ENCODE measurements at places on chromosomes 5 and 9.

DNA sequence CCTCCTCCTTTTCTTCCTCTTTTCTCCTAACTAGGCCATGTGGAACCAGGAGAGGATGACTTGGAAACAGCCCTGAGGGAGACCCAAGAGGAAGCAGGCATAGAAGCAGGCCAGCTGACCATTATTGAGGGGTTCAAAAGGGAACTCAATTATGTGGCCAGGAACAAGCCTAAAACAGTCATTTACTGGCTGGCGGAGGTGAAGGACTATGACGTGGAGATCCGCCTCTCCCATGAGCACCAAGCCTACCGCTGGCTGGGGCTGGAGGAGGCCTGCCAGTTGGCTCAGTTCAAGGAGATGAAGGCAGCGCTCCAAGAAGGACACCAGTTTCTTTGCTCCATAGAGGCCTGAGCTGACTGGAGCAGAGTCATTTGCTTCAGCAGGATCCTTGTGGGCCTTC, 13.7 kb downstream of the NUDT2 start:
- DNase-seq: no peak

DNA sequence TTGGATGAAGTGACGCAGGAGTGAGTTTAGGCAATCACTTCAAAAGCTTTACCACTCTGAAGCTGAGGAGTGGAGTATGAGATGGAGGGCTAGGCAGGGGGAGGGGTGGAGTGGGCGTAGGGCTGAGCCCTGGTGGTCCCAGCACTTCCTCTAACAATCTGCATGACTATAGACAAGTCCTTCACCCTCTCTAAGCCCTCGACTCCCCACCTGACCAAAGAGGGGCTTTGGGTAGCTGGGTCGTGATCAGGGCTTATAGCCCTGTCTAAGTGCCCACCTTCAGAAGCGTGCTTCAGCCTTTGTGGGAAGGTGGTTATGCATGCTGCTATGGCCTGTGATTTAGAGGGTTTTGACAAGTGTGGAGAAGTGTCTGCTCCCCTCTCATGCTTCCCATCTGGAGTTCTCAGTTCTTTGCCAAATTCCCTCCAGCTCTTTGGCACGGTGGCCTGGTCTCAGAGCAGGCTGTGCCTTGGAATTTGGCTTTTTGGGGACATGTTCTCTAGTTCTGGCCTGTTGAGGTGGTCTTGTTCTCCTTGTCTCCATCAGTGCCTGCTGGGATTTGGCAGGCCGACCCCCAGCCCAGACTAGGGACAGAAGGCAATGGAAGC, 53.0 kb downstream of the ACTBL2 start:
- DNase-seq: no peak

- peak; percentile 42 for DNase-seq
Observed at GRCh38 chr5:1133510-1134201, 21.8 kb upstream of the SLC12A7 start.

GRCh38 chr9:137082925-137083290, 3.9 kb upstream of the MAN1B1 start:
- DNase-seq: no peak

GRCh38 chr5:114007678-114008077, 354.2 kb upstream of the KCNN2 start:
- DNase-seq: no peak

- no peak for DNase-seq
Observed at GRCh38 chr5:141672071-141672840, 9.8 kb downstream of the ARAP3 start.

DNA sequence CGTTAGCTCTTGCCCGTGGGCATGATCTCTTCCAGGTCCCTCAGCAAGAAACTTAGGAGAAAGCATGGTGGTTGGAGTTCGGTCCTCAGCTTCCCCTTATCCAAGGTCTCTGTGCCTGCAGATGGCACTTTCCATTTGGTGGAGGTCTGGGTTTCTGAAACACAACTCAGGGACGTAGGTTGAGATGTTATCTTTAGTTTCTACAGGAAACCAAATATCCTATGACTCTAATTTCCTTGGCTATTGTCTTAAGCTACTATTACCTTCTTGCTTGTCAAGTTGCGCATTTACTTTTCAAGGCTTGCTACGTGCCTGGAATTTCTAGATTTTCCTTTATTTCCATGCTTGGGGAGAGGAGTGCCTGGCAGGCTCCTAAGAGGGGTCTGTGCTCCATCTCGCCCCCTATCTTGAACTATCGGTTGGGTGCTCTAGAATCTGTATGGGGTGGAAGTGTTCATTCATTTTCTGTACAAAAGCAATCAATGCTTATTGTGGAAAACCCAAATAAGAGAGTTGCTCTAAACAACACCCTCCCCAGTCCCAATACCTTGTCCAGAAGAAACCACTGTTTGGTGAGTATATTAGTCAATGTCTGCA, 32.9 kb upstream of the KCNIP1 start:
- DNase-seq: no peak

DNA sequence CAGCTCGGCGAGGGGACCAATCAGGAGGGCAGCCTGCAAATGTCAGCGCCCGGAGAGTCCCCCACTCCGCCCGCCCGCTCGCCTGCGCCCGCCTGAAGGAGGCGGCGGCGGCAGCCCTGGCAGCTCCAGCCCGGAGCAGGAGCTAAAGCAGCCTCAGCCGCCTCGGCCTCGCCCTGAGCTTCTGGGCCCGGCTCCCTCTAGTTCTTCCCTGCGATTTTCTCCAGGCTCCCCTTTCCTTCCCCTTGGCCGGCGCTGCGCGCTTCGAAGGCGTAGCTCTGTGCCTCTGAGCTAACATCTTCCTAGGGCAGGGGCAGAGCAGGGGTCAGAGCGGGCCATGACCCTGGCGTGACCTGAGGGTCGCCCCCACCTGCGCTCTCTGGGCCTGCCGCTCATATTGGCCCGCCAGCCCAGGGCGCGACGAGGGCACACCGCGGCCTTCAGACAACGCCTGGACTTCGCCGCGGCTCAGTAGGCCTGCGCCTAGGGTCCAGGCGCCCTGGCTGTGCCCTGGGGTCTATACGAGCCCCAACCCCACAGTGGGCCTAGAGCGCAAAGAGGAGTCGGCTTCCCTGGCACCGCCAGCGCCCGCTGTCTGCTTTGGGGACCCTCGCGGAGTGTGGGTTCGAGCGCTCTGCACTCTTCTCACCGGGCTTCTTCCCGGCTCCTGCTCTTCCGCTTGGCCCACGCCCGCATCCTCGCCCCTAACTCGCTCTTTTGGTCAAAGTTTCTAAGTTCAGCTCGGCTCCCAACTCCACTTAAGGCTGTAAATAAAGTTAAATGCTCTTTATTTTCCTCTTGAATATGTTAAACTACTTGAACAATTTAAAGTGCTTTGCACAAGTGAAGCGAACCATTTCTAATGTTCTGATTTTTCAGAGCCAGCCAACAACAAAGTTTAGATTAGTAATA, 504 bp upstream of the OTP start:
- no peak for DNase-seq

DNA sequence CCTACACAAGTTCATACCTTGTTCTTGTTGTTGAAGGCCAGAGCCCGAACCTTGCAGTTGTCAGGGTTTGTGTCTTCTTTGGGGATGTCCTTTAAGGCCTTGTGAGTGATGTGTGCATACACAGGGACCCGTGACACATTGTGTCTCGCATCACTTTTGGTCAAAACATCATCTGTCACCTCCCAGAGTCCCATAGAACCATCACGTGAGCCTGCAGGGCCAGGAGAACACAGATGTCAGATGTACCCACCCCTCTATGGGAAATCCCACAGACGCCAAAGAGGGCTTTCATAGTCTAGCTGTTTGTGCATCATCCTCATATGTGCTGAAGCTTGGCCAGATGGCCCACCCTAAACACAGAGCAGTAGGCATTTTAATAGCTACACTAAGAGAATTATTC, 28.2 kb downstream of the DCAF12 start:
- DNase-seq: peak; percentile 30

GRCh38 chr9:698276-698675, 143.2 kb upstream of the DMRT1 start:
- DNase-seq: no peak

GRCh38 chr9:18071651-18072060, 402.3 kb upstream of the ADAMTSL1 start:
- DNase-seq: no peak

GRCh38 chr5:127723571-127723970, 20.4 kb downstream of the CCDC192 start:
- no peak for DNase-seq

GRCh38 chr5:170477906-170478305, 25.9 kb upstream of the KCNIP1 start:
- no peak for DNase-seq

GRCh38 chr5:28012538-28012937, 974.2 kb upstream of the CDH9 start:
- no peak for DNase-seq

DNA sequence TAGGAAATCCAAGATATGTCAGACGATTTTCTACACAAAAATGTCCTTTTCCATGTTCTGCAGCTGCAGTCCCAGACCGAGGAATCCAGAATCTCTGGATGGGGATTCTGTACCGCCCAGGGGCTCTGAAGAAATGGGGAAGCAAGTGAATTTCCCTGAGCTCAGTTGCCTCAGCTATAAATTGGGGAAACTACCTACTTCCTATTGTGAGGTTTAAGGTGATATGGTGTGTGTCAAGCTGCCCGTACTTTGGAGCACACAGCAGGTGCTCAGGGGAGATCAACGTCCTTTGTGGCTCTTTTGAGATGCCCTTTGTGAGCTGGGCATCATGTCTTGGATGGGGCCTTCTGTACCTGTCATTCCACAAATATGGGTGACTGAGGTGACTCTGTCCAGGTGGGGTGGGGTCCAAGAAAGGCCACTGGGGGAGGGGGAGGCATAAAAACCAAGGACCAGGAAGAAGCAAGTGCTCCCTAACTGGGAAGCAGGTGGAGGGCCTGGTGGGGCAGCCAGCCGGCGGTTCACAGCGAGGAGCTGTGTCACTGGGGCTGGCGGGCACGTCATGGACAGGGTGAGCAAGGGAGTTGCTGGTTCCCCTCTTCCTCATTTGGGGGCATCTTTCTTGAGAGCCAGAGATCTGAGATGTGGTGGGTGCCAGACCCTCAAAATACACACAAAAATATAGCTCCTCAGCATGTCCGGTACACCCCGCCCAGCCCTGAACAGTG, 116.0 kb downstream of the CRB2 start:
- DNase-seq: no peak

GRCh38 chr9:131844745-131845118, 104.9 kb upstream of the RAPGEF1 start:
- no peak for DNase-seq

DNA sequence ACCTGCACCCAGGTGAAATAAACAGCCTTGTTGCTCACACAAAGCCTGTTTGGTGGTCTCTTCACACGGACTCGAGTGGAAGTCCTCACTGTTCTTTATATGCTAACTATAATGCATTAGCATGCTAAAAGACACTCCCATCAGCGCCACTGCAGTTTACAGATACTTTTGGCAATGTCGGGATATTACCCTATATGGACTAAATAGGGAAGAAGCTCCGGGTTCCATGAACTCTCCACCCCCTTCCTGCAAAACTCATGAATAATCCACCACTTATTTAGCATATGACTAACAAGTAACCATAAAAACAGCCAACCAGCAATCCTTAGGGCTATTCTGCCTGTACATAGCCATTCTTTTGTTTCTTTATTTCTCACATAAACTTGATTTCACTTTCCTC, 426.2 kb upstream of the PTPRD start:
- no peak for DNase-seq

All from GM06990 (cell line).